ENCODE measurements at places on chromosomes 4 and X.

DNA sequence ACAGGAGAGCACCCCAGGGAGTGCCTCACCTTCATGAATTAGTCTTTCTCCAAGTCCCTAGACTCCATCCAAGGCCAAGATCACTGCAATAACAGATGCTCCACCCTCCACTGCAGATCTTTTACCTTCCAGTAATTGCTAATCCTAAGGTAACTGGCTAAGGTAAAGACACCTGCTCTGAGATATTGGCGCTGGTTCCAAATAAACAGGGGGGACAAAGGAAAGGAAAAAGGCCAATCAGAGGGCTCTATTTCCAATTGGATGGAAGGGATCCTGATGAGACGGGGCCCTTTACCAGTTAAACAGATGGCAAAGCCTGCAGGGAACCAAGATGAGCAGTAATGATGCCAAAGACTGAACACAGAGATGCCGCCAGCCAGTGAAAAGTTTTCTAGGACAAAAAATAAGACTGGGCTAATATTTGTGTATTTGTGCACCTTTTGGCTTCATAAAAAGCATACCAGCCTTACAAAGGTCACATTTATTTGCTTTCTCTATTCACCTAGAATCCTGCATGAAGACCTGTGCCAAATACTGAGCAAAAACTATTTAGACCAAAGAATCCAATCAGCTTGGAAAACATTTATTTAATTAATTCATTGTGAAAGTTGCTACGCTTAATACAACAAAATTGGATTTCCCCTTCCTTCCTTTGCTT, 148.5 kb downstream of the PPP3CA start:
- H3K27ac ChIP-seq: no peak overlapping the region
- peaks cover 8% of the 10 kb centered on the region for H3K4me1 ChIP-seq
- DNase-seq: no peak
- no peak overlapping the region for H3K4me3 ChIP-seq
- H3K36me3 ChIP-seq: no peaks in the 10 kb centered on the region

DNA sequence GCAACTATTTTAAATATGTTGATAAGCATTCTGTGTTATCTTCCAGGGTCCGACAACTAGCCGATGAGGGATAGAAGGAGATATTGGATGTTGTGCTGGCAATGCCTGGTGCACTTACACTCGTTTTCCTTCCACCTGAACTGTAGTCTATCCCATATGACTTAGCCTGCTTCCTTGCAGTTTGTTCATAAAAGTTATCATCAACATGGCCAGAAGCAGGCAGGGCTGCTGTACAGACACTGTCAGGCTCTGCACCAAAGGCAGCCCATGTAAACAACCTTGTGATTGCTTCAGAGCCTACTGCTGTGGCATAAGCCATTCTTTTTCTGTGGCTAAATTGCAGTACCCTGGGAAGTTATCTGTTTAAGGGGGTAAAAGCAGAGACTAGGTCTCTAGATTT, 1.6 kb downstream of the MAPK10 start:
- H3K27me3 ChIP-seq: no peaks in the 10 kb centered on the region
- H3K4me3 ChIP-seq: no peak overlapping the region
- H3K4me1 ChIP-seq: no peaks in the 10 kb centered on the region

DNA sequence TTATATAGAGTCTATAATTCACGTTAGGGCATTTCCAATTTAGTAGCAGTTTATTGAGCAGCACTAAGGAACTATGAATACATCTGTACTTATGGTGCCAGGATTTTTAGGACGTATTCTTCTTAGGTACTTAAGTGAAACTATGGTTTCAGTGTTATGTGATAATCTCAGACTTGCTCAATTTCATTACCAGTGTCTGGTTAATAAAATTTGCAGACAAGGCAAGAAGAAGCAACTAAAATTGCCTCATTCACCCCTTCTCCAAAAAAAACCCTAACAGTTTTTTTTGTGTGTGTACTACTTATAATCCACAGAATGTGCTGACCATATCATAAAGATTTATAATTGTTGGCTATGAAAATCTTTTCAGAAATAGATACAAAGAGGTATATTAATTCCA, 6.0 kb upstream of the CXCL10 start:
- no peak overlapping the region for H3K27ac ChIP-seq
- no peak for DNase-seq
- H3K4me1 ChIP-seq: peaks cover 3% of the 10 kb centered on the region
- no peaks in the 10 kb centered on the region for H3K36me3 ChIP-seq

- H3K4me3 ChIP-seq: no peak overlapping the region
- H3K36me3 ChIP-seq: no peaks in the 10 kb centered on the region
- DNase-seq: no peak
Measured at GRCh38 chr4:25235401-25235800, 1.6 kb downstream of the PI4K2B start.

- H3K4me3 ChIP-seq: no peak overlapping the region
- no peaks in the 10 kb centered on the region for H3K27me3 ChIP-seq
- no peaks in the 10 kb centered on the region for H3K4me1 ChIP-seq
- H3K36me3 ChIP-seq: no peaks in the 10 kb centered on the region
- no peak overlapping the region for H3K27ac ChIP-seq
- no peak for DNase-seq
Measured at GRCh38 chr4:105715692-105716278, 7.2 kb downstream of the GSTCD start.

GRCh38 chr4:118270492-118270891, 82.3 kb downstream of the PRSS12 start:
- H3K36me3 ChIP-seq: no peaks in the 10 kb centered on the region
- peaks cover 7% of the 10 kb centered on the region for H3K4me1 ChIP-seq
- H3K27ac ChIP-seq: no peak overlapping the region
- H3K27me3 ChIP-seq: no peaks in the 10 kb centered on the region

GRCh38 chr4:137266511-137266910, 265.8 kb downstream of the PCDH18 start:
- no peaks in the 10 kb centered on the region for H3K27me3 ChIP-seq
- no peak overlapping the region for H3K27ac ChIP-seq
- DNase-seq: no peak
- H3K4me3 ChIP-seq: no peak overlapping the region
- H3K36me3 ChIP-seq: no peaks in the 10 kb centered on the region

- no peak for DNase-seq
- no peak overlapping the region for H3K27ac ChIP-seq
- no peaks in the 10 kb centered on the region for H3K36me3 ChIP-seq
- H3K4me3 ChIP-seq: no peak overlapping the region
Measured at GRCh38 chr4:168569066-168569930, 72.4 kb downstream of the PALLD start.

- no peaks in the 10 kb centered on the region for H3K36me3 ChIP-seq
- no peaks in the 10 kb centered on the region for H3K4me1 ChIP-seq
- no peak overlapping the region for H3K27ac ChIP-seq
- no peaks in the 10 kb centered on the region for H3K27me3 ChIP-seq
- no peak overlapping the region for H3K4me3 ChIP-seq
Measured at GRCh38 chr4:73870260-73870659, 1.1 kb downstream of the CXCL1 start.

GRCh38 chr4:54746218-54746617, 88.5 kb downstream of the KIT start:
- H3K4me3 ChIP-seq: no peak overlapping the region
- H3K4me1 ChIP-seq: no peaks in the 10 kb centered on the region
- H3K27ac ChIP-seq: no peak overlapping the region

DNA sequence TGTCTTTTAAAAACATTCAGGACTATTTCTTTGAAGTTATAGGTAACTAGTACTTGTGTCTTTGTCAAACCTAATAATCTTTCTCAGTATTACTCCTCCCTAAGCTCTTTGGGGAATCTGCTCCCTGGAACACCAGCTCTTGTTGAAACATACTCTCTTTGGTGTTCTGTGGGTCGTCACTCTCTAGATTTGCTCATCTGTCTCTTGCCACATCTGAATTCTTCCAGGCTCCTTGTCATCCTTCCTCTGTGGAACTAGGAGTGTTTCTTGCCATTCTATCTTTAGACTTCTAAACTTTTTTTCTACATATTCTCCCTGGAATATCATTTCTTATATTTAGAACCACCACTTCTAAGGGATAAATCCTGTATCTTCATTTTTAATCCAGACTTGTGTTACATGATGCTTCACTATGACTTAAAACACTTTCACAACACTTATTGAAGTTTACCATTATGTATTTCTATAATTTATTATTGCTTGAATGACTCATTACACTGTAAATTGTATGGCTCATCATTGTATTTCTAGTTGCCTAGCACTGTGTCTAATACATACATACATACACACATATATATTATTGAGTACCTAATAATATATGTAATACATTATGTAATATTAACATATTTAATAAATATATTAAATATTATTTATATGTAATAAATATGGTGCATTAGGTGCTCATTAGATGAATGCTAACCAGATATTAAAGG, 186.1 kb downstream of the TMA16 start:
- no peaks in the 10 kb centered on the region for H3K4me1 ChIP-seq
- no peak overlapping the region for H3K4me3 ChIP-seq
- H3K36me3 ChIP-seq: no peaks in the 10 kb centered on the region
- no peak for DNase-seq

- no peak for DNase-seq
- no peaks in the 10 kb centered on the region for H3K36me3 ChIP-seq
- H3K4me3 ChIP-seq: no peak overlapping the region
- no peaks in the 10 kb centered on the region for H3K27me3 ChIP-seq
- H3K27ac ChIP-seq: no peak overlapping the region
Measured at GRCh38 chrX:130770615-130771014, 132.4 kb downstream of the ENOX2 start.

- DNase-seq: no peak
- H3K36me3 ChIP-seq: no peaks in the 10 kb centered on the region
- no peaks in the 10 kb centered on the region for H3K4me1 ChIP-seq
- H3K27ac ChIP-seq: no peak overlapping the region
Measured at GRCh38 chr4:126209147-126209546, 894.4 kb downstream of the FAT4 start.
